Fibroblast of upper back skin (primary cell): ENCODE measurements at places on chromosomes 12 and 14.

DNA sequence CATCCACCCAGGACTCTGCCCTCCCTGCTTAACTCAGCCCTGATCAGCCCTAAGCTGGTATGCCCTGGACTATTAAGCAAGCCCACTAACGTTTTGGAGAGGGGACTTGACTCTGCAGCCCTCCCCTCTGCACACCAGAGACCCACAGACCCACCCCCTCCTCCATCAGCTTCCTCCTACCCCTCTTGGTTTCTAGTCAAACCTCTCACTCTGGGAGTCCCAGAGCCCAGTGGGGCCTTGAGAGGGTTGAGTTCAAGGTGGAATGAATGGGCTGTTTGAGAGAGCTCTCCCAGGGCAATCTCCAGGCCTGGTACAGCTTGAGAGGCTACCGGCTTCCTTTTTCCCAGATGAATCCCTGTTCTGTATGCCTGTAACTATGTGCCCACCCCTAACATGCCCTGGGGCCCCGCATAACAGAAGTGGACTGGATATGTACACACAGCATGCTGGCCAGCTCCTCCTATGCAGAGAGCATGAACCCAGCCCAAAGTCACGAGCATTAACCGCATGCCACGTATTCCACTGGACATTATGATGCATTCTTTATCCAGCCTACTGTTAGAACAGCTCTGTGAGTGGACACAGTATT lies 43.6 kb downstream of the IRF2BPL start:
- DNase-seq: peak; percentile 34

DNA sequence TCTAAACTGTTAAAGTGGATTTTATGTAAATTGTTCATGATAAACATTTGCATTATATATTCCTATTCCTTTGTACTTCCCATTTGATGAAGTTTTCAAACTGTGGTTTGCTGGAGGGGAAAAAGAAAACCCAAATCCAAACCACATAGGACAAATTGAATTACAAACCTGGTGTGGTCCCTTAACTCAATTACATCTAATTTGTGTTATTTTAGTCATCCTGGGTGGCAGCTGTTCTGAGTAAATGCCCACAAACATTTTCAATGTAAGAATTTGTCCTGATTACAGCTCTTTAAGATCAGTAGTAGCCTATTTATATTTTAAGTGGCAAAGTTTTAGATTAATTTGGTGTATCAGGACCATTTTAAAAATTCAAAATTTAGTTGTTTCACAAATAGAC lies 153.9 kb downstream of the RAD51B start:
- DNase-seq: no peak

DNA sequence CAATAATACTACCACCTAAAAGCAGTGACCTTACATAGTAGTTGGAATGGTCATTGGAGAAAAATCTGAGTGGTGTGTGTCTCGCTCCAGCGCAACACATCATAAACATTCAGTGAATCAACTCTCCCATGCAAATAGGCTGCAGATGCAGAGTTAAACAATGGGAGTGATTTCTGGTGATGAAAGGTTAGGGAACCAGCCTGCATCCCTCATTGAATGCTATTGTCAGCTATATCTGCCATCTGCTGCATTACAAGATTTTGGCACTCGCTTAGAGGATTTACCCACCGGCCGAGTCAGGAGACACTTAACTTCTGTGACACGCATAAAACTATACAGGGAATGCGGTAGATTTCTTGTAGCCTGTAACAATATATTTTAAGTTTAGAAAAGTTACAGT lies 900.9 kb downstream of the FLRT2 start:
- peak; percentile 25 for DNase-seq

DNA sequence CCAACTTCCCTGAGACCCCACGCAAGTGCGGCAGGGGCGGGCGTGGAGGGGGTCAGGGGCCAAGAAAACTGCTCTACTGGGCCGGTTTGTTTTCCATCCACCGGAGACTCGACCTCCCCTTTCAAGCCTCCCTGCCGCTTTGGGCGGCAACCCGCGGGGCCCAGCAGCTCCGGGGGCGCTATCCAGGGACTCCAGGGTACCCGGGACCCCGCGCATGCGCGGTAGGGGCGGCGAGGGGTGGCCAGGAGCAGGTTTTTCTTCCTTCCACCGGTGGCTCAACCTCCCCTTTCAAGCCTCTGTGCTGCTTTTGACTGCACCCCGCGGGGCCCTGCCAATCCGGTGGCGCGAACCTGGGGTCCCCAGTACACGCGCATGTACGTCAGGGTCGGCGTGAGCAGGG lies 323.5 kb downstream of the ALG10 start:
- no peak for DNase-seq

- peak; percentile 27 for DNase-seq
These were observed 64.2 kb upstream of the IFNG-AS1 start for GRCh38 chr12:67925077-67925476.

DNA sequence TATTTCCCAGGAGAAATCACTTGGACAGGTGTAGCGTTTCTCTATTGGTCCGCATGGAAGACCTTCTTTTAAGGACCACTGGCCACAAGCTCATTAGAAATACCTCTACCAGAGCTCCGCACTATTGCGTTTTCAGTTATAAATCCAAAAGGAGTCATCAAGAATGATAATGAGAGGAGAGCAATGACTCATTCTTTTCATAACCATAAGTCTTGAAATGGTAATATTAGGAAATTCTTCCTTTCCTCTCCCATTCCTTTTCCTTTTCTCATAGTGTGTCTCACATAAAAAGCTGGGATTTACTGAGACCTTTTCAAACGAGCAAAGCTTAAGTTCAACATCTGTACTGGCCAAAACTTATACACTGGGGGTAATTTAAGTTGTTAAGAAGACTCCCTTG lies 215.7 kb downstream of the CPNE8 start:
- peak; percentile 56 for DNase-seq

GRCh38 chr12:130831876-130832405 lies 7.1 kb downstream of the STX2 start:
- no peak for DNase-seq
